Caki2 (cell line): ENCODE measurements at places on chromosomes 2 and 18. TPM values are rescaled to one million over a fixed set of nuclear protein-coding genes. Genes with fewer than 3 reads are reported as not detected.

DNA sequence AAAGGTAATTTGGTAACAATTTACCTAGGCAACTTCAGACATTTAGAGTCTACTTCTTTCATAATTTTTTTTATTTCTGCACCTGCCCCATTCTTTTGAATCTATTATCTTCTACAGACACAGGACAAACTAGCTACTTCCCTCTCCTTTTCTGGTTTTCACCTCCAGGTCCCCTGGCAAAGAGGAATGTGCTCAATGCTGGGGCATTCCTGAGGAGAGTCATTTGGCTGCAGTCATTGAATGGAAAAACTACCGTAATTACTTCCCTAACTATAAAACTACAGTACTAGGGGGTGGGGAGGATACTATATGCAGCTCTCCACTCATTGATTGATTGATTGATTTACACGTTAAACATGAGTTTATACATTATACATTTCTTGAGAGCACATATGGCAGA, 11.2 kb upstream of the ARHGAP28 start:
- no peak for DNase-seq

Gene INPP5D
- total RNA-seq, result not detected in 2 replicates

Gene ABHD1
- 0.78 TPM in 1 of 2 replicates, not detected in the other for total RNA-seq

GRCh38 chr2:17877811-17878280, 621 bp upstream of the KCNS3 start:
- no peak for DNase-seq

Gene DLX1
- total RNA-seq, result 3.2 and 9.6 TPM in 2 replicates

DNA sequence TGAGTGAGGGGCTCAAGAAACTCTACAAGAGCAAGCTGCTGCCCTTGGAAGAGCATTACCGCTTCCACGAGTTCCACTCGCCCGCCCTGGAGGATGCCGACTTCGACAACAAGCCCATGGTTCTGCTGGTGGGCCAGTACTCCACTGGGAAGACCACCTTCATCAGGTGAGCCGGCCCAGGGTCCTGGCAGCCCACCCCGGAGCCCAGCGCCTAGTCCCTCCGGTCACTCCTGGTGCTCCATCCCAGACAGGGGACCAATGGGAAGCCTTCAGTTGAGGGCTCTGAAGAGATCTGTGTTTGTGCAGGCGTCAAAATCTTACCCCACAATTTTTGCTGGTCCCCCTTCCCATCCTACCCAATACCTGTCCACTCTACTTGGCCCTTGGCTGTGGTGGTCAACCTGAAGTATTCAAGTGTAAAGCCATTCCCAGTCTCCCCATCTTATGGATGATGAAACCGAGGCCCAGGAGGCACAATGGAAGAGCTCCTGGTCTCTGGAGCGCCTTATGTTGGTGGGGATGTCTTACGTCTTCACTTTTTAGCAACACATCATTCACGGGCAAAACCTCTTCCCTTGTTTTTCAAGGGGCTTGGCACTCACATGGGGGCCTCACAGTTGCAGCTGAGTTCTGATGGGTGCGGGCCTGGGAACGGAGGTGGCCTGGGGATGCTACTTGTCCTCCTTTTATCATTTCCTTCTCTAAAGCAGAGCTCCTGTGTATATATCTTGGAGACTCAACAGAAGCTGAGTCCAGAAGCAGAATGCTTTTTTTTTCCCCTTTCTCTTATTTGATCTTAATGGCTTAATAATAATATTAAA, 941 bp downstream of the EHD3 start:
- DNase-seq, result no peak

Gene KATNAL2
- total RNA-seq, result 1.2 and 10.5 TPM in 2 replicates

Gene CROCC2
- not detected in 2 replicates for total RNA-seq

- DNase-seq, result no peak
These were observed 50.4 kb upstream of the ERMN start for GRCh38 chr2:157376041-157376440.

Gene MROH2A
- total RNA-seq, result not detected in 2 replicates

- DNase-seq, result no peak
These were observed 202.6 kb downstream of the HDAC4 start for GRCh38 chr2:239198221-239198620.

DNA sequence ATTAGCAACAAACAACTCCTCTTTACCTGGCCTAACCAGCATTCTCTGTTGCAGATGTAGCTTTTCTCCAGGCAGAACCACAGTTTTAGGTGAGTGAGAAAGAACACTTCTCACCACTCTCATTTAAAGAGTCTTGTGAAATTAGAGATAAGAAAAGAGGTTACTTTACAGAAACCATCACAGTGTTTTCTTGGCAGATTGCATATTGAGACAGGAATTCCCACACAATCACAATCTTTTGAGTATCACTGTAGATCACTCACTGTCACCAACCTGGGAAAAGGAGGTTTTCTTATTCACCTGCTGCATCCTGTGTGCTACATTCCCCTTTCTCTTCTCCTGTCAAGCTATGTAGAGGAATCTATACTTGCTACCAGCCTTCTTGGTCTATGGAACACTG, 574.6 kb downstream of the SLC4A3 start:
- no peak for DNase-seq

DNA sequence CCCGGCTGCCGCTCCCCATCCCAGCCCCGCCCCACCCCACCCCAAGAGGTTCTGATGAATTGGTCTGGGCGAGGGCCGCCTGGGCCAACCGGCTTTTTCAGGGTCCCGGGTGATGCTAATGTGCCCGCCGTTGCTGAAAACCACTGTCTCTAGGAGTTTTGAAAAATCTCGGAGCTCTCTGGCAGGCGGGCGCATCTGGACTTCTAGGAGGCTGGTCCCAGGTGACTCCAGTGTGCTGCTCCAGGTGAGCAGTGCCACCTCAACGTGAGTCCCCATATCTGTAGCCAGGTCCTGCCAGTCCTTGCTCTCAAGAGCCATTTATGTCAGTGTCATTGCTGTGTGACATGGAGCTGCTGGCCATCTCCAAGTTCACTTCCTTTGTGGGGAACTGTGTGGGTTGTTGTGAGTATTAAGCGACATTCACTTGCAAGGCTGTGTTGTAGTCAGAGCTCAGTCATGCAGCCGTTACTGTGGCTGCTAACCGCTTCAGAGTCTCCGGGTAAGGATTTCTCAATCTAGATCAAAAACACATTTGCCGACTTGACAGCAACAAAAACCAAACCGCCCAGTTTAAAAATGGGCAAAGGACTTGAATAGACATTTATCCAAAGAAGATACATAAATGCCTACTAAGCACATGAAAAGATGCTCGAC, at the start of gene RFX8:
Gene RFX8 (minus strand): TSS at position 382 of the 654 bp plus-strand sequence. CDS start 8,264 bp downstream, outside the sequence.
- DNase-seq, result no peak

DNA sequence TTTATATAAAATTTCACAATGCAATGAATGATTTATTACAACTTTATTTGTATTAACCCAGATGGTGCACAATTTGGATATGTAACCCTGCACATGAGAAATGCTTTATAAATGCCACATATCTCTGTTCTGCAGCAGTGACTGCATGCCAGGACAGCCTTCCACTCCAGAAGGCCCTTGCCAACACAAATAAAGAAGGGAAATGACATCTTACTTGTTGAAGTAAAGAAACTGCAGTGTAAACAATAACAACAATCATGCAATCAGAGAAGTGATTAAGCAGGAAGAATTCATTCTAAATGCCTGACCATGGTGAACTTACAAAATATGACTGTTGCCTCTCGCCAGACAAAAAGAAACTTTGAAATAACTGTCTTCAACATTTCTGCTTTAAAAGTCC, 129.9 kb upstream of the CHST9 start:
- DNase-seq, result no peak
